ENCODE measurements at places on chromosomes 7 and 10.
A peak's percentile ranks its signal among the peaks of the same experiment; 100 is the strongest.

- DNase-seq: no peak
Measured at GRCh38 chr10:37812290-37812689, 45.1 kb downstream of the ZNF248 start.

DNA sequence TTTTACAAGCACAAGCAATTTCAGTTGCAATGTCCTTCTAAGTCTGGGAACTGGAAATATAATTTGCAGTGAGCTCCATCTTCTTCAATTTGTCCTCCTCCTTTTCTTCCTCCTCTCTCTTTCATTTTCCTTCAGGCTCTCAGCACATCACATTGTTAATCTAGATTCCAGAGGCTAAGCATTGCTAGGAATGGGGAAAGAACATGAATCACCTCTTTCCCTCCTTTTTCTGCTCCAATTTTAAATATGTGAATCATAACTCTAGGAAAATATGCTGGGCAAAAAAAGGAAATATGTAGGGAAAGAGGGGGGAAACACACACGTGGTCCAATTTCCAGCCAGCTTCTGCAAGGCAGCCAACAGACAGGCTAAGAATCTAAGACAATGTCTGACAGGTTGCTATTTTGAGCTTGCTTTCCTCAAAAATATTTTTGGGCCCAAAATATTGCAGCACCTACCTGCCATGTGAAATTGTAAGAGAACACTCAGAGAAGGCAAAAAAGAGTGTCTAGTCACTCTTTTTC is 72.7 kb upstream of the NUPR2 start:
- no peak for DNase-seq

DNA sequence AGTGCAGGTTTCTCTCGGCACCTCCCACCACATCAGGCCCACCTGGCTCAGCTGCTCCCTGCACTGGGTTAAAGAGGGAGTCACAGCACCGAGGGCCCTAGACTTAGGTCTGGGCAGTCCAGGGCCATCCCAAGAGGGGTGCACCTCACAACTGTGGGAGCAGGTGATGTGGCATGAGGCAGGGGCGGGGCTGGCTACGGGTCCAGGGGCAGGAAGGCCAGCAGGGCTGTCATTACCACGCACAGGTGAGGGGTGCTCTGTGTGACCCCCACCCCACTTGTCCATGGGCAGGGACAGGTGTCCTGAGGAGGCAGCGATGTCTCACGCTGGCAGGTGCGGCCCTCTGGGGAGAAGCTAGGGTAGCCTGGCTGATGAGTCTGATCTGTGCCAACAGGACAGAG is 40.5 kb upstream of the DPYSL4 start:
- DNase-seq: no peak

DNA sequence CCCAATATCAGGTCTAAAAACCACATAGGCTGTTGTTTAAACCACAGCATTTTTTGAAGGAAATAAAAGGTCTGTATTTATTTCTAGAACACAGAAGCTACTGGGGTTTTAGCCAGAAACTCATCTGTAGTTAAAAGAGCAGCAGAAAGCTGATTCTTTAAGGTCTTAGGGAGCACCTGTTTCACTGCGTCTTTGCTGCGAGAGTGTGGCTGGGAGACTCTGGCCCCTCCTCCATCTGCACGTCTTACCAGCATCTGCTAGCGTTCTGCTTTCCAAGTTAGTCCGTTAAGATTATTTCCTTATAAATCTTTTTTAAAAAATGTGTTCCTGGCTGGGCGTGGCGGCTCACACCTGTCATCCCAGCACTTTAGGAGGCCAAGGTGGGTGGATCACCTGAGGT is 95.9 kb downstream of the ADARB2 start:
- no peak for DNase-seq

DNA sequence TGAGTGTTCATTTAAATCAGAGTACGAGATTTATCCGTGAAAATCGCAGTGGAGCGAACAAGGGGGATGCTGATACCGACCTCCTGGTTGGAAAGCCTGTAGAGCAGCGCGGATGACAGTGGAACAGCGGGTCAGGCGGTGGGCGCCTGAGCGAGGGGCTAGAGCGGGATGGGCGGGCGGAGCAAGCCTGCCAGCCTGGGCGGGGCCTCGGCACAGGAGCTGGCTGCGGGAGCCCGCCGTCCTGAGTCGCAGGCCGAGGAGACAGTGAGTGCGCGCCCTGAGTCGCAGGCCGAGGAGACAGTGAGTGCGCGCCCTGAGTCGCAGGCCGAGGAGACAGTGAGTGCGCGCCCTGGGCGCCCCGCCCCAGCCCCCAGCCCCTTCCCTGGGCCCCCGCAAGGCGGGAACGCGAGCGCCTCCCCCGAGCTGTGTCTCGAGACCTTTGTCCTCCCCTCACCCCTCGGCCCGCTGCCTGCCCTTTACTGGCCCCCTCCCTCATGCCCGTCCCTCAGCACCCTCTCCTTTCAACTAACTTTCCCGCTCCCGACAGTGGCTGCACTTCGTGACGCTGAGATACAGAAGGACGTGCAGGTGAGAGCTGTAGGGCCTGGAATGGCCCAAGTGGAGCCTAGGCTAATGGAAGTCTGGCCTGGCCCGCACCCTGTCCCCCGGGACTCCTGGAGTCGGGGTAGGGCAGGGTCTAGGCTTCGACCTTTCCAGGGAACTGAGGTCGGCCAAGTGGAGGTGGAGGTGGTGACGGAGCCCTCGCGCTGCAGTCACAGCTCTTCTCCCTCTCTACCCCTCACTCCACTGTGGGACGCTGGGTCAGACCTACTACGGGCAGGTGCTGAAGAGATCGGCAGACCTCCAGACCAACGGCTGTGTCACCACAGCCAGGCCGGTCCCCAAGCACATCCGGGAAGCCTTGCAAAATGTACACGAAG is at the start of gene AS3MT:
Gene AS3MT, plus strand, starts transcription at position 213 of the 941 bp plus-strand sequence. Its CDS starts 123 bp downstream, at position 336.
- no peak for DNase-seq

DNA sequence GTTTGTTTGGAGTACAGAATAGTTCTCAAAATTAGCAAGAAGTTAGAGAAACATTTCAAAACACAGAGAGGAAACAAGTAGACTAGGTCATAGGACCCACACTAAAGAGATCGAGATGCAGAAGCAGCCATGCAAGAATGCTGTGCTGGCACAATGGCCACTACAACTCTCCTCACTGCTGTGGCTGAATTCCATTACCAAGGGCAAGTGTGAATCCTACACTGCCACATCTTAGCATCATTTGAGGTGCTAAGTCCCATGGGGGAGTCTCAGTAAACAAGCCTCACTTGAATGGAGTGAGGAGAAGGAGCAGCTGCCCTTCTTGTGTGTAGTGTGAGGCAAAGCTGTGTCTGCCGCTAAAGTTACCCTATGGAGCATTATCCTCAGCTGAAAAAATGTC is 56.7 kb downstream of the PCLO start:
- no peak for DNase-seq

GRCh38 chr7:149067869-149068268 is 22.6 kb downstream of the ZNF786 start:
- DNase-seq: peak; percentile 14

DNA sequence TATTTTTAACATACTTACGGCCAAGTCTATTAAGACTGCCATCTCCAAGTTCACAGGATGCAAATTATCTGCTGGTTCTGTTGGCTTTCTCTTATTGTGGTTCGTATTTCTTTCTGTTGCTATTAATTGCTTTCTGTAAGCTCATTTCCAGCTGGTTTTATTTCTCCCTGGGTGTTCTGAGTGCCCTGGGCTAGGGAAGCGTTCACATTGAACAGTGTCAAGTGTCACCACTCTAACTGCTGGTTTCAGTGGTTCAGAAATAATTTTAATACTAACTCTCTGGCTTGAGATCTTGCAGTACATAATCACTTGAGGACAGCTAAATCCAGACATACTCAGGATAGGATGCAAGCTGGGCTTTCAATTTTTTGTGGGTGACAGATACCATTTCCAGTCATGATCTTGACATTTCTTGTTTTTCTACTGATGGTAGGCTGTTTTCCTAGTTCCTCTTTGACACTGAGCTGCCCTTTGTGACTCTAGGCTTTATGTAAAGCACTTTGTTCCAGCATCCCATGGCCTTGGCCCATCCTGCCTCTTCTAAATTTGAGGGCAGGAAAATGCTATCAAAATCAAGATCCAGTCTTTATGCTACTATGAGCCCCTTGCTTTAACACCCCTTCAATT is 117.6 kb downstream of the SNX13 start:
- no peak for DNase-seq

- no peak for DNase-seq
Measured at GRCh38 chr10:37711617-37712488, 145.6 kb downstream of the ZNF248 start.

- DNase-seq: no peak
Measured at GRCh38 chr10:25666276-25666675, 267.8 kb upstream of the MYO3A start.

- no peak for DNase-seq
Measured at GRCh38 chr7:23331132-23331531, 32.0 kb downstream of the MALSU1 start.

GRCh38 chr7:25424113-25424512 is 195.8 kb upstream of the NPVF start:
- DNase-seq: no peak

DNA sequence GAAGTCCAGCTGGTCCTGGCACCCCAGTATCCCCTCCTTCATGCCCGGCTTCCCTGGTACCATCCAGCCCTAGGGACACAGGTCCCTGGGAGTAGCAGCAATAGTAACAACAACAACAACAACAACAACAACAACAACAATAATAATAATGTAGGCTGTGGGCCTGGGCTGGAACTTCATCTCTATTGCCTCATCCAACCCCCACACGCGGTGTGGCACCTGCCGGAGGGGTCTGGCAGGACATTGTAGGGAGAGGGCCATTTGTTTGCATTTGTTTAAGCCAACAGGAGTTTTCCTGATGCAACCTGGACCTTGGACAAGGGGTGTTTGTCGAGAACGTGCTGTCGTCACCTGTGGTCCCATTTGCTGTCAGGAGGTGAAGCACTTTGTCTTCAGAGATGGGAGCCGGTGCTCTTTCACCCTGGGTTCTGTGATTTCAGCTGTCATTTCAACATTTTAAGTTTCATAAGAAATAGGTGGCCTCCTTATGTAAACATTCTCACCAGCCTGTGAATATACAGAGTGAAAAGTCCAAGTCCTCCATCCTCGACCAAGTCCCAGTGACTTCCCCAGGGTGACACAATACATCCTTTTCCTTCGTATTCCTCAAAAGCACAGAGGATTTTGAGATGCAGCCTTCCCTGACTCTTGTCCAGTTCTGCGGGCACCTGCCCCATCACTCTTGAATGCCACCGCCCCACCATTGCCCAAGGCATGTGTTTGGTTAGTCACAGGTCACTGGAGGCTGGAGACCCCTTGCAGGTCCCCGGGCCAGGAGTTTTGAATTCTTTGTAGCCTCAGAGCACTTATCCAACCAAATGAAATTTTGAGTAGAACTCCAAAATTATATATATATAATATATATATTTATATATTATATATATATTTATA is 9.2 kb downstream of the LHPP start:
- DNase-seq: no peak

DNA sequence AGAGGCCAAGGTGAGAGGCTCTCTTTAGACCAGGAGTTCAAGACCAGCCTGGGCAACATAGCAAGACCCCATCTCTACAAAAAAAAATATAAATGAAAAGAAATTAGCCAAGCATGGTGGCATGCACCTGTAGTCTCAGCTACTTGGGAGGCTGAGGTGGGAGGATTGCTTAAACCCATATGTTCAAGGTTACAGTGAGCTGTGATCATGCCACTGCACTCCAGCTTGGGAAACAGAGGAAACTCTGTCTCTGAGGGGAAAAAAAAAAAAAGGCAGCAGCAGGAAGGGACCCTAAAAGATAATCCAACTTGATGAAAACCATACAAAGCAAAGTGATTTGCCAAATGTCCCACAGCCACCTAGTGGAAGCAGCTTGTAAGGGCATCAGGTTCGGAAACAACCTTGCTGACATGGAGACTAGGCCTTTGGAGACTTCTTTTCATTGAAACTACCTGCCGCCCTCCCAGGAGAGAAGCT is 15.6 kb upstream of the PBLD start:
- DNase-seq: peak; percentile 2

GRCh38 chr7:47520406-47520805 is 61.5 kb downstream of the TNS3 start:
- no peak for DNase-seq

DNA sequence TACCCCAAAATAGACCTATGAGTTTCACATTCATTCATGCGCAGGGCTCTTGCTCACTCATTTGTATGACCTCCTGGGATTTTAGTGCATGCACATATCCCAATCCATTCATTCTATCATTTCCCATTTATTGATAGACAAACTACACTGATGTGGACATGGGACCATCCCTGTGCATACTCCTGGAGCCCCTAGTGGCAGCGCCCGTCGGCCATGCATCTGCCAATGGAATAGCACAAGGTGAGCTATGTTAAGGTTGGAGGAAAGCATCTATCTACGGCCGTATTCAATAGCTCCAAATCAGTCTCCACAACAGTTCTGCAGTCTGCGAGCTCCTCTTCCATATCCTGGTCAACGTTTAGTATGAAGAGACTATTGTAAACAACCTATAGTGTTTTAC is 31.7 kb upstream of the FIGNL1 start:
- DNase-seq: no peak

- DNase-seq: no peak
Measured at GRCh38 chr10:122234416-122234815, 36.7 kb upstream of the BTBD16 start.

- DNase-seq: no peak
Measured at GRCh38 chr10:117096599-117097201, 41.4 kb downstream of the VAX1 start.

DNA sequence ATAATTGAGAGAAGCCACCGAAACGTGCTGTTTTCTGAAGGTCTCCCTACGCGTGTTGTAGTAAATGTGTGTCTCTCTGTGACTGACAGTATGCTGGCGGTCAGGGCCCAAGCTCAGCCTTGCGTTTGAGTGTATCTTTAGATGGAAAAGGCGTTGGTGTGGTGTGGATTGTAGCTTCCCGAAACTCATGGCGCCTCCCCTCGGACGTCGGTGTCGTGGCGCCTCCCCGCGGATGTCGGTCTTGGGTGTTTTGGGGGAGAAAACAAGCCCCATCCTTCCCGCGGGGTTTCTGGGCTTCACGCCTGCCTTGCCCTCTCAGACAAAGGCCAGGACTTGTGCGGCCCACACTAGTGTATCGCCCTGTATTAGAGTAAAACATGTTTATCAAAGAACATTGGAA is 12.8 kb downstream of the SUN1 start:
- no peak for DNase-seq

Data from nucleus accumbens (tissue), 56 donors.